ENCODE measurements at places on chromosomes 1 and 21.

- DNase-seq: no peak
Observed at GRCh38 chr1:65459397-65459768, 38.9 kb downstream of the LEPR start.

- no peak for DNase-seq
Observed at GRCh38 chr1:1212780-1213344, 1.1 kb downstream of the TNFRSF4 start.

- no peak for DNase-seq
Observed at GRCh38 chr1:64295561-64295960, 92.1 kb downstream of the UBE2U start.

- DNase-seq: no peak
Observed at GRCh38 chr1:147156642-147157041, 15.6 kb downstream of the PRKAB2 start.

DNA sequence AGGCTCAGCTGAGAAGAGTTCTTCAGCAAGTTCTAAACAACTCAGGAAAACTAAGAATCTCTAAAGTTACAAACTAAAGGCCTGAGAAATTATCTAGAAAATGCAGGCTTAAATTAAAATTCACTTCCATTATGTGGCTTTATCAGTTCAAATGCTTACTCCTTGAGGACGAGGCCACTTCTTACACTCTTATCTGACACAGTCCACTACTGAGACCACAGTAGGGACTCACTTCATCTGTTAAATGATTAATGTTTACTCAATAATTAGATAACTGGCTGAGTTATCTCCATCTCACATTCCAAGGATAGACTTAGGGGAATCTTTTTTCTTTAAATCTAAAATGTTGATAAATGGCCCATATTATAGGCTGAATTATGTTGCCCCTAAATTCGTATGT is 1.6 kb downstream of the C1orf141 start:
- no peak for DNase-seq

DNA sequence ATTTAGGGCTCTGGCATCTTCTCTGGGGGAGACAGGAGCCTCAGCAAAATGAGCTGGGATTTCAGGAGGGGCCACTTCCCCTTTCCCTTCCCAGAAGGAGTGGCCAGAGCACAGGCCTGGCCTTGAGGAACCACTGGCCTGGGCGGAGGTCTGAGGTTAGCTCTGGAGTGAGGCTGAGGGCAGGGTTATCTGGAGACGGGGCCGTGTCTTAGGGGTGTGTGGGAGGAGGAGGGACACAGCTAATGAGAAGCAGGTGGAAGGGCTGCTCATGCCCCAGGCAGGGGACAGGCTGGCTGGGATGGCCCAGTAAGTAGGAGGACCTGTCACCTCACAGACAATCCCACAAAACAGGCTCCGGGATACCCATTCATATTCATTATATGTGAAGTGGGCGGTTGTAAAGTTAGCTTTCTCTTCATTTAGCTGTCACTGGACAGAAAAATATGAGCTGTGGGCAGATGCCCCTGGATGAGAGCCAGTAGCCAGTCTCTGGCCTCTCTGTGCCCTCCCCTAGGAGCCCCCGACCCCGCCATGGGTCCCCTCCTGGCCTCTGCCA is 12.4 kb downstream of the ALX3 start:
- no peak for DNase-seq

GRCh38 chr1:84795213-84795612 is 97.8 kb downstream of the LPAR3 start:
- DNase-seq: no peak

- DNase-seq: no peak
Observed at GRCh38 chr1:230076121-230076520, 9.1 kb downstream of the GALNT2 start.

- DNase-seq: no peak
Observed at GRCh38 chr1:215285013-215285800, 202.7 kb downstream of the KCNK2 start.

DNA sequence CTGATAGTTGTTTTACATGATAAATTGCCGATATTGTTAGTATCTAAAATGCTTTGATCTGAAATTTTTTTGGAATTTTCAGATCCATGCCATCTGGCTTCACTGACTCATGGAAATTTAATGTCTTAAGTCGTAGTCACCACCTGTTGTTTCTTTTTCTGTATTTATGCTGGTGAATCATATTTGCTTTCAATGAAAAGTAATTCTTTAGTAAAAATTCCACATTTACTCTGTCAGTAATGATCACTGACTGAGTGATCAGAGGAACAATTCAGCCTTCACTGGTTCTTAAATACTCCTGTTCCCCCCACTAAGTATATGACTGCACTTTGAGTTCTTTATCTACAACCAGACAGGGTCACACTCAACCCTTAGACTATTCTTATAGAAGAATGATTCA is 185.6 kb upstream of the NRIP1 start:
- DNase-seq: no peak

- DNase-seq: no peak
Observed at GRCh38 chr1:19525607-19526545, 40.5 kb upstream of the CAPZB start.

- no peak for DNase-seq
Observed at GRCh38 chr1:7422966-7423365, 348.1 kb upstream of the VAMP3 start.

DNA sequence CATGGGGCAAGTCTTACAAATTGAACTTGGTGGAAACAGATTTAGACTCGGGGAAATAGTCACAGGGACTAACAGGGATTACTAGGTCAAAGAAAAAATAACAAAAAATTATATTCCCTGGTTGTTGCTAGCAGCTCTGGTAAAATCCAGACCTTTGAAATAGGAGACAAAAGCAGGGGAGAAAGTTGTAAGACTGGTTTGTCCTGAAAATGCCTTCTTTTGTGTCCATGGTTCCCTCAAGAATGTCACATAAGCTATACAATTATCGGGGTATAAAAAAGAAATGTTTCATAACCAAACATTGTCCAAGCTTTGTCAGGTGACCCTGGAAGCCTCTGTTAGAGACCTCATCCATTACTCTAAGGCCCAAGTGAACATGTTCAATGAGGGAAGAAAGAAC is 33.1 kb downstream of the KIAA0319L start:
- no peak for DNase-seq

DNA sequence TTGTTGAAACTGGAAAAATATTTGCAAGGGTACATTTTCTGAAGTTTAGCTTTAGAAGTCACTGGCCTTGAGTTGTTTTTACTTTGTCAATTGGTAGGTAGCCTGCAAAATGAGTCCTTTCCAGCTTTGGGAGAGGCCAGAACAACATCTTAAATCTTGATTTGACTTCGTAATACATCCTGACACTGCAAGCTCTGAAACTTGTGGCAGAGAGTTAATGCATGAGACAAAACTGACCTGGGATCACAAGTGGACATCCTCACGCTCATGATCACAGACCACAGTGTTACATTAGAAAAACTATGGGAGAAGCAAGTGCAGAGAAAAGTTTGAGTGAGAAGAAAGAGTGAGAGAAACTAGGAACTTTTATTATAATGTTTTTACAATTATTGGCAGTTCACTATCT is 550.9 kb downstream of the USP25 start:
- DNase-seq: no peak

GRCh38 chr1:237736372-237737029 is 154.2 kb downstream of the ZP4 start:
- DNase-seq: no peak

DNA sequence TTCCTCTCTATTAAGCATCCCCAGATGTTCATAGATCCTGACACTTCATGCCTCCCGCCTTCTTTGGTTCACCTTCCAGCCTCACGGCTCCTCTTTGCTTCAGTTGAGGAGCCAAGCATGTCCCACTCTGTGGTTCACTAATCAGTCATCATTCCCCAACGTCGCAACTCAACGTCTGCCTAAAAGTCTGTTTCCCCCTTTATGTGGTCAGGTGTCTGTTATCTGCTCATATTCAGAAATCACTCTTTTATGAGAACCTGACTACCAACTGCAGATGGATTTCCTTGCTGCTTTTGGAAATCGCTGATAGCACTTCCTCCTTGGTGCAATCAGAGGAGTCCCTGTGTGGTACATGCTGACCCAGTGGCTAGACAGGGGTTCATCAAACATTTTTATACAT is 94.1 kb upstream of the VANGL1 start:
- DNase-seq: no peak
